ENCODE measurements at places on chromosomes 2 and 18.

- no peak for DNase-seq
Measured at GRCh38 chr2:12921321-12921720, 204.6 kb downstream of the TRIB2 start.

- no peak for DNase-seq
Measured at GRCh38 chr2:69017080-69017479, 4.1 kb downstream of the ANTXR1 start.

- DNase-seq: no peak
Measured at GRCh38 chr2:102893870-102894269, 132.0 kb downstream of the TMEM182 start.

GRCh38 chr18:34222307-34223163, 2.2 kb downstream of the NOL4 start:
- DNase-seq: no peak

- no peak for DNase-seq
Measured at GRCh38 chr2:190927301-190927700, 46.7 kb downstream of the GLS start.

DNA sequence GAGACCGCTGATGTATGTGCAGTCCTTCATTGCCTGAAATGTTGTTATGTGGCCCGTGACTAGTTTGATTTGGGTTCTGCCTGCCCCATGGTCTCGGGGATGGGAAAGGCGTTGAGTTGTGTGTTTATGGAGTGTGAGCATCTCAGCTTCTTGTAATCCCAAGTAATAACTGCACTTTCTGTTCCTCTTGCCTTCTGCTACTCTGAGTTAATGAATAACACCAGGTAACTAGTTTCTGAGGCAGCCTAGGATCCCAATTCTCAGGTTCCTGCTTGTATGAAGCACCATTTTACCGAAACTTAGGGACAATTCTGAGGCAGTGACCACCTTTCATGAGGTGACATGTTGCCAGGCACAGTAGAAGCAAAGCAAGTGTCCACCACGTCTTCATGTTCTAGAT, 170.0 kb downstream of the ALK start:
- DNase-seq: no peak

- no peak for DNase-seq
Measured at GRCh38 chr2:210299866-210300373, 15.1 kb downstream of the MYL1 start.
